ENCODE measurements at places on chromosomes 1 and 21.

DNA sequence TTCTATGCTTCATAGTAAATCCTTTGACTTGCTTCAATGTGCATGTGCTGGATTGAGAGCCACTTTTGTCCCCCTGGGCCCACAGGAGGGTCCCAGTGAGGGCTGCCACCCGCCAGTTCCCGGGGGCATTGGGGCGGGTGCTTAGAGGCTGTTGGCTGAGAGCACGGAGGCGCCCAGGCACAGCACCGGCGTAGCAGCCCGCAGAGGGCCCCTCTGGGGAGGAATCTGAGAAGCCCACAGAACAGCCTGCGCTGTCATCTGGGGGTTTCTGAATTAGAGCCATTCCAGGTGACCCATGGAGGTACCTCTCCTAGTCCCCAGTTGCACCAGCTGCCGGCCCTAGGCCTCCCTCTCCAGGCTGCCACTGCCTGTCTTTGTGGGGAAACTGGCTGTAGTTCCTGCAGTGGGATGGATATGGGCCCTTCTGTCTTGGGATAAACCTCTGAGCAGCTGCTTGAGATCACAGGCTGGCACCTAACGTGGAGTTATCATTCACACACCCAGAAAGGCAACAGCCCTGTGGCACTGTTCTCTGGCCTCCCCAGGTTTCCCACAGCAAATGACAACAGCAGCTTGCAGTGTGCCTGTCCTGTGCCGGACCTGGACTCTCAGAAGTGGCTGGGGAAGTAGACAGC is 39.5 kb downstream of the TMEM51 start:
- DNase-seq, result no peak

GRCh38 chr1:201766131-201766866 is 62.7 kb upstream of the IPO9 start:
- DNase-seq, result peak; percentile 97

GRCh38 chr1:45412899-45413298 is 72.7 kb upstream of the MUTYH start:
- no peak for DNase-seq

GRCh38 chr1:175511496-175511895 is 231.9 kb downstream of the TNR start:
- DNase-seq, result no peak

GRCh38 chr1:25641931-25642573 is 25.5 kb downstream of the MAN1C1 start:
- peak; percentile 31 for DNase-seq

DNA sequence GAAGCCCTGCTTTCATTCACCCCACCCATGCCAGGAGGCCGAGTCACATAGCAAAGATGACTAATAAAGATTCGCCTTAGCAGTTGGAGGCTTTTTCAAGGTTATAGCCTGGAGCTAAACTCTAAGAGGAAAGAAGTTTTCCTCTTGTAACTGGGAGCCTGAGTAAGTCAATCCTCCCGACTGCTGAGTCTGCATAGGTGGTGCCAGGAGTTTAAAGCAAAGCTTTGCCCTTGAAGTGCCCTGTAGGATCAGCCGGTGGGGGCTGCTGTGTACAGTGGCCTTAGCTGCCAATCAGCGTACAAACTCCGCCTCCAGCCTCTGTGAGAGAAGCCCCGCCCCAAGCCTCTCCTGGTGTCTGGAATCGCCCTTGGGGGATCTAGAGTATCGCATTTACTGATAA is 147.5 kb upstream of the SPATA6 start:
- DNase-seq, result peak; percentile 14

DNA sequence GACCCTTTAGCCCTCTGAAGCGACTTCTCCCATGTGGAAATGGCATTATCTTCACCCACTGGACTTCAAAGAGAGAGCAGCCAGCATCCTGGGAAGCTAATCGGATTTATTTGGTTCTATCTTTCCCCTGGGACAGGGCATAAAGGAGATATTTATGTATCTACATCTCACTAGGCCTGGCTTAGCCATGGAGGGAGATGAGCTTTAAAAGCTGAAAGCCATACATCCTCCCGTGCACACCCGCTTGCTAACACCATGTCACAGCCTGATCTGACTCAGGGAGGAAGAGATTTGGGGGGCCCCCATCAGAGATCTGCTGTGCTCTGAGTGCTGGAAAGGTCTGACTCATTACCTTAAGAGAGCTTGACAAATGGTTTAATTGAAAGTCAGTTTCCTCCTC is 155.9 kb downstream of the PLXNA2 start:
- no peak for DNase-seq

All from fibroblast of the conjunctiva (primary cell).